Skin of body (tissue), 3 donors: ENCODE measurements at places on chromosomes 2 and 18. TPM values are rescaled to one million over a fixed set of nuclear protein-coding genes. Genes with fewer than 3 reads are reported as not detected.

The HDHD2 gene
- total RNA-seq = 25.4 TPM

The TP53I3 gene
- 25.7 TPM for total RNA-seq

The EDAR gene
- total RNA-seq = 2.5 TPM

The CDH2 gene
- 5.4 TPM for total RNA-seq

The DES gene
- 318 TPM for total RNA-seq

The ACKR3 gene
- total RNA-seq = 27.3 TPM

The TUBA3E gene
- total RNA-seq = not detected

The FBXO36 gene
- 4.5 TPM for total RNA-seq

The ASAP2 gene
- total RNA-seq = 19.0 TPM

The SERPINB11 gene
- not detected for total RNA-seq

The RAPGEF4 gene
- 10.3 TPM for total RNA-seq

The ITPRIPL1 gene
- 6.1 TPM for total RNA-seq

The ST8SIA5 gene
- 0.59 TPM for total RNA-seq

The ARMC9 gene
- total RNA-seq = 8.8 TPM

The TFCP2L1 gene
- 4.9 TPM for total RNA-seq

The TTN gene
- 385 TPM for total RNA-seq

The SP3 gene
- 151 TPM for total RNA-seq

The LYPD1 gene
- 0.99 TPM for total RNA-seq

The HAAO gene
- 7.0 TPM for total RNA-seq

The IL36RN gene
- 10.9 TPM for total RNA-seq

The BOLL gene
- total RNA-seq = 0.10 TPM

The ZSWIM2 gene
- total RNA-seq = not detected

The IL18R1 gene
- total RNA-seq = 4.5 TPM

The RAB11FIP5 gene
- 9.9 TPM for total RNA-seq

The CHRND gene
- total RNA-seq = 2.4 TPM

The LYPD6 gene
- total RNA-seq = 5.1 TPM

The TGFBRAP1 gene
- 10.2 TPM for total RNA-seq

The IL1B gene
- 2.4 TPM for total RNA-seq

The MYL1 gene
- total RNA-seq = 926 TPM

The ACMSD gene
- not detected for total RNA-seq

The MAP3K19 gene
- not detected for total RNA-seq

The SLC11A1 gene
- 7.9 TPM for total RNA-seq

The GPR75 gene
- 2.3 TPM for total RNA-seq

The SGO2 gene
- total RNA-seq = 7.7 TPM
